NCI-H1417 (cell line): ENCODE measurements at places on chromosomes 2 and 18.

GRCh38 chr2:57941816-57942215 is 104.8 kb upstream of the VRK2 start:
- peak; percentile 41 for DNase-seq

GRCh38 chr2:24745825-24746224 is 47.4 kb downstream of the PTRHD1 start:
- no peak for DNase-seq

DNA sequence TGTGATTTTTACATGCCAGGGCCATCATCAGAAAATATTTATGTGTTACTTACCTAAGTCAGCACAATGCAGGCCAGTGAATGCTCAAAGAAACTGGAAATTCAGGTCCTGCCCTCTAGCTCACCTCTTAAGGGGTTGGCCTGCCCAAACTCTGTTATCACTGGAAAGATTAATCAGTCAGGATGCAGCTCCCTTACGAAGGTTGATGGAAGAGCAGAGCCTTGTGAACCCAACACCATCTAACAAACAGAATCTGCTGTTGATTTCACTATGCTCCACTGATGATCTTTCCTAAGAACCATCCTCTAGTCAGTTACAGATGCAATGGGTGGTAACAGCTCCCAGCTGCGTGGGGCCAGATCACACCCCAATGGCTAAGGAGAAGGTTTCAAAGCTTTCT is 38.2 kb downstream of the SOX11 start:
- DNase-seq: no peak

GRCh38 chr2:152319822-152320570 is 15.0 kb upstream of the FMNL2 start:
- no peak for DNase-seq

DNA sequence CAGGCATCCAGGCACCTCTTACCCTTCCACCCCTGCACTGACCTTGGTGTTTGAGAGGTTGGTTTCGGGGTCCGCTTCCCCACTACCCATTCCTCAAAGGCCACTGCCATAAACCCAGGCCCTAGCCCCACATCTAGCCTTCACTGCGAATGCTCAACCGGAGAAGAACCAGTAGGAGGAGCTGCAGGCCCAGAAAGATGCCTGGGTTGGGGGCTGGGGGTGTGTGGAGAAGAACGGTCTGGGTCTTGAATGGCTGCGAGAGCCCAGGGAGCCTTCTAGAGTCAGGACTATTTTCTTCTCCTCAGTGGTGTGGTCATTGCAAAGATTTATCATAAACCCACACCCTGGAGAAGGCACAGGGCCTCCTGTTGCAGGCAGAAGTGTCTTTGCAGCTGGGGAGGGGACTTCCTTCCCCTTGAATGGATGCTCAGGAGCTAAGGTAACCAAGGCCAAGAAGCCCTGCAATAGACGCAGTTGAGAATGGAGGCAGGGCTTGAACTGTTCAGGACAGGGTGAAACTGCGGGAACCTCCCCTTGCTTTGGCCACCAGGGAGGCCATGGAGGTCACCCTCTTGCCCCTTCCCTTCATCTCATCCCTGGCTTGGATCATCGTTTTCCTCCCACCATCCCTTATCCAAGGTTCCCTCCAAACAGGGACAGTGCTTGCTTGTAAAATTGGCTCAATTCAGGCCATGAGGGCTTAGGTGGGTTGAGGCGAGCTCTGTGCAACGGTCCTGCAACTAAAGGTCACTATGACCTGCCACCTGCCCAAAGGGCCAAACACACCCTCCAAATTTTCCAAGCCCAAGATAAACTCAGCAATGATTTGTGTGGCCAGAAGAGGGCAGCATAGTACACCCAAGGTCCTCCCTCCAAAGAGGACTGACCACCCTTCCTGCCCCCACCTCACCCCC is 20.9 kb downstream of the THNSL2 start:
- DNase-seq: peak; percentile 57

DNA sequence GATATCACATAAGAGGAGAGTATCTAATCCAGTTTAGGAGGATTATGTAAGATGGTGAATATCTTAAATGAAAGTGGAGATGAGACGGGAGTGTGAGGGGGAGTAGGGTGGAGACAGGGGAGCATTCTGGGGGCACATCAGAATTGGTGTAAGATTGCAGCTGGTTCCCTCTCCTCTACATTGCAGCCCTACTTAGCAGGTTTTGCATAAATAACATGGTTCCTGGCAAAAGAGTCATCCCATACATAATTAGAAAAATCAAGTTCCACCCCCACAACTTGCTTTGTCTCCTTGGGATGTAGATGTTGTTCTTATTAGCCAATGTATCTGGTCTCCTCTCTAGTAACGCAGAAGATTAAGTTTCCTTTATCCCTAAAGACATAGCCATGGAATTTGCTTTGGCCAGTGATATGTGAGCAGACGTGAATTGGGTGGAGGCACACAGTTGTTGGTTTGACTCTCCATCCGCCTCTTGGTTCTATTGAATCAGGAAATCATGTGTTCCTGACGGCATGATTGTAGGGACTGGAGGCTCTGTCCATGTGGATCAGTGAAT is 137.9 kb downstream of the KLHL14 start:
- no peak for DNase-seq

DNA sequence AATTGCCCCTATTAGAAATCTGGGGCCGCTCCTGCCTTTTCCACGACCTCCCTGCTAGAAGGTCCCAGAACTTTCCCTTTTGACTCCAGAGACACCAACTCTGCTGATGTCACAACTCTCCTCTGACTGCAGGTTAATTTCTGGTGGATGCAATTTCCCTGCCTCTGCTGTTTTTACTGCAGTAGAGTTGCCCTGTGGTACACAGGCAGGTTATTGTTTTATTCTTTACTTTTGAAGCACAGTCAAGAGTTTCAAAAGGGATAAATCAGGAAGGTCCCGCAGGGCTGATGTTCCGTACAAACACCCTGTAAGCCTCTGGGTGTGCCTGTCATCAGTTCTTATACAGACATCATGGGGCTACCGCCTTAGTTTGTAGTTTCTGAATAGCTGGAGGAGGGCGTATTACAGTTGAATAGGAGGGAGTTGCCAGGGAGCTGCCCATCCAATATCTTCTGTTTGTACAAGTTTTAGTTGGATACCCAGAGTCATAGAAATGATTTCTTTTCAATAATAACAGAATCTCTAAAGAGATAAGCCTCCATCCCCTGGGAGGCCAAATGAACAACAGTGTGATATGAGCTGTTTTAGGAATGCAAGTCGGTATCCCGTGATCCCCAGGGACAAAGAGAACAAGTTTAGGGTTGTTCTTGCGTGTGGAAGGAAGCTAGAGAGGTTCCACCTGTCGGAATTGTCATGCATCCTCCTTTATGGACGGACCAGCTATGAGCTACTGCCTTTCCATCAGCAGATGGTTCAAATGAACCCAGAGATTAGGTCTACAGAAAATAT is 108.4 kb upstream of the COPS8 start:
- no peak for DNase-seq

GRCh38 chr2:198811198-198811597 is 646.5 kb downstream of the SATB2 start:
- no peak for DNase-seq

DNA sequence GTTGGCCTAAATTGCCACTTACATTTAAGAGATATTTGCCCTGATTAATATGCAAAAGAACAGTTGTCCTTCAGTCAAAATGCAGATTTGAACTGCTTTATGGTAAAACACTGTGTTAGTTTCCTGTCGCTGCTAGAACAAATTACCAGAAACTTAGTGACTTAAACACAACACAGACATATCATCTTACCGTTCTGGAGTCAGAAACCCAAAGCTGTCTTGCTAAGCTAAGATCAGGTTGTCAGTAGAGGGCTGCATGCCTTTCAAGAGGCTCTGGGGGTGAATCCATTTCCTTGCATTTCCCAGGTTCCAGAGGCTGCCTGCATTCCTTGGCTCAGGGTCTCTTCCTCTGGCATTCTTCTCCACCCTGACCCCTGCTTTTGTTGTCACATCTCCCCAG is 149.5 kb downstream of the FAM161A start:
- no peak for DNase-seq

DNA sequence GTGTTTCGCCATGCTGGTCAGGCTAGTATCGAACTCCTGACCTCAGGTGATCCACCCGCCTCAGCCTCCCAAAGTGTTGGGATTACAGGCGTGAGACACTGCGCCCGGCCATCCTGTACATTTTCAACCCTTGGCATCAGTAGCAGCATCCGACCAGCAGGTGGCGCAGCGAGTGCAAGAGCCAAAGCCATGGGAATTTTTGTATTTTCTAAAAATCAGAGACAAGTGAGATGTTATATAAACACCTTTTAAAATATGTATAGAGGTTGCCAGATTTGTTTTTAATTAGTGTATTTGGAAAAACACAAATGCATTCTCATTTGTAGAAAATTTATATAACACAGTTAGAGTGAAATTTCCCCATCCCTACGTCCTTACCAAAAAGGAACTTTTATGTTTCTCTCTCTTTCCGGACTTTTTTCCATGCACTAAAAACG is 36.8 kb downstream of the MOGAT1 start:
- DNase-seq: peak; percentile 76

DNA sequence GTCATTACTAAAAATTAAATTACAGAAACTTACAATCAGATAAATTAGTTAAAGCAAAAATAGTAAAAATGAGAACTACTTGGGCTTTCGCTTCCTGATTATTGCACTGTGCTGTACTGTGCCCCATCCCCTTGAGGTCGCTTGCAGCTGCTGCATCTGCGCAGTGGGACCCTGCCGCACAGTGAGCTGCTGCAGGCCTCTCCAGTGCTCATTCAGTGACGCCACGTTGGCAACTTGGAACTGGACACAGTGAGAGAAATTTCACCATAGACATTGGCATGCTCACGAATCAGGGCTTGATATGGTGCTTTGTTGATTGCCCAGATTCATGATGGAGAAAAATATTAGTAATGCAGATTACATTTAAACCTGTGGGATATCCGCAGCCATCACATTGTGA is 290.8 kb upstream of the MYT1L start:
- DNase-seq: no peak

- DNase-seq: peak; percentile 64
Measured at GRCh38 chr2:134217351-134217750, 36.5 kb upstream of the MGAT5 start.
